Stimulated activated CD8-positive, alpha-beta memory T cell treated with anti-CD3 and anti-CD28 coated beads, Interleukin-4, amount 100 ng/mL, for 1 hour (primary cell): ENCODE measurements at places on chromosomes 6 and 20.

DNA sequence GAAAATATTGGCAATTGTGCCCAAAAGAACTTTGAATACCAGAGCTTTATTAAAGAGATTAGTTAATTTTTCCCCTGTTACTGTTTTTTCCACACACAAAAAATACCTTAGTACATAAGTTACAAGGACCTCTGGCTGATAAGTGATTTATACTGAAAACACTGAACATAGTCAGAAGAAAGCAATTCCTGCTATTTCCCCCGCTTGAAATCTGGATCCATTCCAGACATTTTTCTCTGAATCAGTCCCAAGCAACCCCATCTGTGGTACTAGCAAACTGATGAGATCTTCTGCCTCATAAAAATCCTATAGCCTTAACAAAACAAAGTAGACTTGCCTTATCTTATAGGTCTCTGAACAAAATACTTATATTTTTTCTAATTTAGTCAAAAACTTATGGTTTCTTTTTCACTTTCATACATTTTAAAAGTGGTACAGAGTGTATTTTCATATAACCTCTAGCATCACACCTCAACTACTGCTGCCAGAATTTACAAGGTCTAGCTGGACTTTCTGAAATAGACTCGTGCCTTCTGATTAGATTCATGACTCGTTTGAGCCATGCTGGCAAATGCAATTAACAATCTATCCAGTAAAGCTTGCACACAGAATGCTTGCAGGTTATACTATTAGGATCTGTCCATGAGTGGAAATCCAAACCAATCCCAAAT, 111.9 kb downstream of the TBX18 start:
- no peak for DNase-seq

DNA sequence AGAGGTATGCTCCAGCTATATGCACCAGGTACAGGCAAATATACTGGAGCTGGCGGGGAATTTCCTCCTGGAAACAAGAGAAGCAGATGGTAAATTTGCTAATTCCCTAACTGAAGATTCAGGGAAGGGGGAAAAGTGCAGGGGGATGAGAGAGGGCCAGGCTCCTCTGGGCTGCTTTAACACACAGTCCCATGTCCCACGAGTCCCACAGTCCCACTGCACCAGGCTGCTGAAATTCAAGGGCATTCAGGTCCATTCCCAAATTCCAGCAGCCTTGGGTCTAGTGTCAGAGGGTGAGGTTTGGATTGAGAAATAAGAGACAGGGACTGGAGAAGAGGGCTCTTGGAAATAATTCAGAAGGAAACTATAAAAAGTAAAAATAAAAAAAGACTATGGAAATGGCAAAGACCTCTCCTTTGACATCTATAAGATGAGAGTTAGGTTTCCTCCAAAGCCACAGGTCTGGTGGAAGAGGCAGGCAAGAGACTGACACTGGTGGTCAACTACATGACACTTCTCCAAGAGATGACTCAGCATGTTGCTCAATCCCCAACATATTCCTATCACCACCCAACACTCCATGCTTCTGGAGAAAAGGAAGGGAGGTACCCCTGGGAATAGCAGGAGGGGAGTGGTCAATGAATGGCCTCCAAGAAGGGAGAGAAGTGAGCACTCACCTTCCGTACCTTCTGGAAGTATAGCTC, 69.2 kb downstream of the TRAM2 start:
- no peak for DNase-seq

- no peak for DNase-seq
These were observed 97.4 kb upstream of the IFNGR1 start for GRCh38 chr6:137316626-137317025.

DNA sequence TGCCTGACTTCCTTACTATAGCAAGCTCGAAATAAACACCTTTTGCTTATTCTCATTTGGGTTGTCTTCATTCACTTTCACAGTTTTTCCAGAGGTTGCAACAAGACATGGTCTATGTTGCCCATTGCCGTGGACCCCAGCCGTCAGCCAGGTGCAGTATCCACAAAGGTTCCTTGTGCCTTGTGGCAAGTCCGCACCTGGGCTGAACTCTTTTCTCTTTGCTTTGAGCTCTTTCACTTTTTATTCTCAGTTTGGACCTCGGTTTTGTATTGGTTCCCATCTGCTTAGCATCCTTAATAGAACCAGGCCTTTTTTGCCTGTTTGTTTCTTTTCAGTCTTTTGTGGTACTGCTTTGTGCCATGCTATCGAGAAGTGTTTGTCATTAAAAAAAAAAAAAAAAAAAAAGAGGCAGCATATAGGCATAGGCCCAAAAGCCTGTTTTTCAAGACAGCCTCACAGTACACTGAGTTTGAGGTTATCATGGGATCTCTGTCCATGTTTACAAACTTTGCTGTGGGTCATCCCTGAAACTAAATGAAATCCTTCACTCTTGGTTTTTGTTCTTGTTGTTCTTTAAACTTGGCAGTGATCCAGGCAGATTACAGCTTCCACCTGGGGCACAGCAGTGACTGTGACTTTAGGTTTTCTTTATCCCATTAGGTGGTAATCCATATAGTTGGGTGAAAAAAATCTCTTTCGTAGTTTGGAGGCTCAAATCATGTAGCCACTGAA, 33.3 kb downstream of the GSTA3 start:
- DNase-seq = no peak

DNA sequence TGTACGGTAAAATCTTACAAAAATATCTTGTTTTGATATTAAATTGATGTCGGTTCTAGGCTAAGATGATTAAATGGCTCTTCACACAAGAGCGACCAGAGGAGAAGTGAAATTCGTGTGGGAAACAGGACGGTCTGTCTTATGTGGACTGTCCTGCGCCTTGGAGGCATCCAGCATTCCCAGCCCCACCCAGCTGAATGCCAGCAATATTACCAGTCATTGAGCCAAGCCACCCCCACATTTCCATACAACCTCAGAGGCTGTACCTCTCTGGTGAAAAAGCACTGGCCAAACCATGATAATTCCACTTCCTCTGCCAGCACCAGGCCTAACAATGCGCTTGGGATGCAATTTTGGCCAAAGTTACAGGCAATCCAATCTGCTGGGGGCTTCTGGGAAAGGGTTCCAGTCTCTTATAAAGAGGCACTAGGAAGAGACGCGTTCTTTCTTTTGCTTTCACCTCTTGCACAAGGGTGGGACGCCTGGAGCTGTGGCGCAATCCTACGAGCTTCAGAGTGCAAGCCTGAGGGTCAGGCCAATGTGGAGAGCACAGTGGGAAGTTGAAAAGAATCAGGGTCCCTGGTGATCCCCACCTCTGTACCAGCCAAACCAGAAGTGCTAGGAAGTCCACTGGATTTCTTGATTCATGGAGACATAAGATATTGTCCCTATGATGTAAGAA, 213.1 kb downstream of the PREX1 start:
- no peak for DNase-seq

- no peak for DNase-seq
These were observed 5.5 kb downstream of the UBR2 start for GRCh38 chr6:42569102-42570028.

GRCh38 chr6:150118627-150119026, 24.2 kb upstream of the PPP1R14C start:
- no peak for DNase-seq

DNA sequence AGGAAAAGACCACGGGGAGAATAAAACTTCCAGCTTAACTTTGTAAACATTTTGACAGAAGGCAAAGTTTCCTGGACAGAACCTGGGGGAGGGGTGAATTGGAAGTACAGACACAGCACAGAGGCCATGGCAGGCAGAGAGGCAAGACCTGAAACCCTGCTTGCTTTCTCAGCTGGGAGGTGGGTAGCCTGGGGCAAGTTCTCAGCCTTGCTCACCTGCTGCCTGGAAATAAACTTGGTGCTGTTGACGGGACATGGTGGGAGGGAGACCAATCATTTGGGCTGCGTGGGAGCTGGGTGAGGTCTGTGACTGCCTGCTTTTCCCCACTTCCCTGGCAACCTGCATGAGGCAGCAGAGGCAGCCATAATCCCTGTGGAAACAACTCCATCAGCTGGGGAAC, 221.3 kb downstream of the MOXD1 start:
- DNase-seq = no peak
